ENCODE measurements at places on chromosomes 13 and 19. TPM values are rescaled to one million over a fixed set of nuclear protein-coding genes. Genes with fewer than 3 reads are reported as not detected.
A peak's percentile ranks its signal among the peaks of the same experiment; 100 is the strongest.

DNA sequence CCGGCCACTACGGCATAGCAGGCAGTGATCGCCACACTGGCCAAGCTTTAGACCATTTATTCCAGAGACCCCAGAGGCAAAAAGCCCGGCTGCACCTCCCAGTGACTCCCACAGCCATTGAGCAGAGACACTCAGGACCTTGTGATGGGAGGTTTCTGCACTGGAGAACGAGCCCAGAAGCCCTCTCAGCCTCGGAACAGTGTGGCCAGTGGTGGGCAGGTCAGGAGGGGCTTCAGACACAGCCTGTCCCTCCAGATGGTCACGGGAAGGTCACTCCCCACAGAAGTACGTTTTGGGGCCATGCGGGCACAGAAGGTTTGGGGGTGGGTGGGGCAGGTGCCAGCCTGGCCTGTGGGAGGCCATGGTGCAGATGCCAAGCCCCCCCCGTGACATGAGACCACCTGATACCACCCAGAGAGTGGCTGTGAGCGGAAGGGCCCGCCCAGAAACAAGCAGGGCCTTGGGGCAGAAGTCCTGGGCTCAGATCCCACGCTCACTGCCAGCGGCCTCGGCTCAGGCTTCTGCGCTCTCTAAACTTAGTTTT is 599 bp upstream of the F10 start:
- H3K27ac ChIP-seq = no peak overlapping the region
- no peak overlapping the region for H3K4me3 ChIP-seq
- peaks cover 15% of the 10 kb centered on the region for H3K4me1 ChIP-seq
- no peaks in the 10 kb centered on the region for H3K36me3 ChIP-seq
- DNase-seq = peak; percentile 73

- no peak overlapping the region for H3K27ac ChIP-seq
These were observed 30.1 kb downstream of the SCEL start for GRCh38 chr13:77565635-77566034.

- peaks cover 20% of the 10 kb centered on the region for H3K4me1 ChIP-seq
- H3K4me3 ChIP-seq = no peak overlapping the region
- H3K36me3 ChIP-seq = no peaks in the 10 kb centered on the region
- H3K27me3 ChIP-seq = no peaks in the 10 kb centered on the region
These were observed 2.4 kb downstream of the TICAM1 start for GRCh38 chr19:4829001-4829712.

- peaks cover 20% of the 10 kb centered on the region for H3K27me3 ChIP-seq
- H3K36me3 ChIP-seq = no peaks in the 10 kb centered on the region
- DNase-seq = no peak
- H3K4me1 ChIP-seq = peaks cover 11% of the 10 kb centered on the region
- H3K4me3 ChIP-seq = no peak overlapping the region
These were observed 5.3 kb upstream of the PTPRS start for GRCh38 chr19:5345895-5346386.

- peak overlapping the region; percentile 86 for H3K27ac ChIP-seq
- H3K4me1 ChIP-seq = peaks cover 84% of the 10 kb centered on the region
- H3K27me3 ChIP-seq = no peaks in the 10 kb centered on the region
These were observed 94.5 kb downstream of the ARHGEF7 start for GRCh38 chr13:111209613-111210012.

DNA sequence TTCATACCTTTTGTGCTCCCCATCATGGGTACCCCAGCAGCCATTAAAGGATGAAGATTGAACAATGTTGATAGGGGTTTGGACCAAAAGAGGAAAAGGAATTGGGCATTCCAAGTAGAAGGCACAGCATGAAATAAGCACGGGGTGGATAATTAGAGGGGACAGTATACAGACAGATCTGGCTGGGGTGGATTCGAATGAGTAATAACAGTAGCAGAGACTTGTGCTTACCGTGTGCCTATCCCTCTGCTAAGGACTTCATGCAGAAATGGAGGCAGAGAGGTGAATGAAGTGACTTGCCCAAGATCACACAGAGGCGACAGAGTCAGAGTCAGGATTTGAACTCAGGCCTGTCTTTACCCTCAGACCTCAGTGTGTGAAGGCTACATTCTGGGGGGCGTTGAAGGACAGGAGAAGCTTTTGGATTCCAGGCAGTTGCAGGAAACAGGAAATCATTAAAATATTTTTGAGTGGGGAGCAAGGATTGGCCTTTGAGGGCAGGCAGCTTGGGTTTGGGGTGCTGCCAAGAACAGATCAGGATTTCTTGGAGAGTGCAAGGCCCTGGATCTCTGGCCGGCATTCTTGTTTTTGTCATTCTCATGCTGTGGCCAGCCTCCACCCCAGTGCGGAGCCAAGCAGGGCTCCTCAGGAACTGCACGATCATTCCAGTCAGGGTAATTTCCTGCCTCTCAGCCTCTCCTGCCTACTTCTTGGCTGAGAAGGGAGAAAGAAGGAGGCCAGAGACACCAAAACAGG is 18.7 kb downstream of the PAF1 start:
- DNase-seq = no peak
- H3K27me3 ChIP-seq = no peaks in the 10 kb centered on the region
- H3K4me3 ChIP-seq = no peak overlapping the region
- H3K4me1 ChIP-seq = peaks cover 17% of the 10 kb centered on the region

DNA sequence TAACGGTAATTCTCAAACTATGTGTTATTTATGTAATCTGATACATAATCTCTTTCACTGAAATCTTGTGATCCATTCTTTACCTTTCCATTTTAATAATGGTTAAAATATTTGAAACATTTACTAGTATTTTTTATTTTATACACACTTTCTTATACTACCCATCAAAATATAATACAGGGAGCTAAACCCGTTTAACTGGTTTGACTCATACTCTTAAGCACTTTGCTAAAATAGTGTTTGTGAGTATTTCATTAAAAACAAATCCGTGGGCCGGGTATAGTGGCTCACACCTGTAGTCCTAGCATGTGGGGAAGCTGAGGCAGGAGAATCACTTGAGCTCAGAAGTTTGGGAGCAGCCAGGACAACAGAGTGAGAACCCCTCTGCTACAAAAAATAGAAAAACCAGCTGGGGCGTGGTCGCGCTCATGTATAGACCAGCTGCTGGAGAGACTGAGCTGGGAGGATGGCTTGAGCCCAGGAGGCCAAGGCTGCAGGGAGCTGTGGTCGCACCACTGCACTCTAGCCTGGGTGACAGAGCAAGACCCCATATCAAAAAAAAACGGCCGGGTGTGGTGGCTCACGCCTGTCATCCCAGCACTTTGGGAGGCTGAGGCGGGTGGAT is 43.8 kb upstream of the DCUN1D2 start:
- H3K27ac ChIP-seq = no peak overlapping the region
- no peaks in the 10 kb centered on the region for H3K27me3 ChIP-seq
- DNase-seq = no peak
- peaks cover 52% of the 10 kb centered on the region for H3K36me3 ChIP-seq
- H3K4me1 ChIP-seq = no peaks in the 10 kb centered on the region

DNA sequence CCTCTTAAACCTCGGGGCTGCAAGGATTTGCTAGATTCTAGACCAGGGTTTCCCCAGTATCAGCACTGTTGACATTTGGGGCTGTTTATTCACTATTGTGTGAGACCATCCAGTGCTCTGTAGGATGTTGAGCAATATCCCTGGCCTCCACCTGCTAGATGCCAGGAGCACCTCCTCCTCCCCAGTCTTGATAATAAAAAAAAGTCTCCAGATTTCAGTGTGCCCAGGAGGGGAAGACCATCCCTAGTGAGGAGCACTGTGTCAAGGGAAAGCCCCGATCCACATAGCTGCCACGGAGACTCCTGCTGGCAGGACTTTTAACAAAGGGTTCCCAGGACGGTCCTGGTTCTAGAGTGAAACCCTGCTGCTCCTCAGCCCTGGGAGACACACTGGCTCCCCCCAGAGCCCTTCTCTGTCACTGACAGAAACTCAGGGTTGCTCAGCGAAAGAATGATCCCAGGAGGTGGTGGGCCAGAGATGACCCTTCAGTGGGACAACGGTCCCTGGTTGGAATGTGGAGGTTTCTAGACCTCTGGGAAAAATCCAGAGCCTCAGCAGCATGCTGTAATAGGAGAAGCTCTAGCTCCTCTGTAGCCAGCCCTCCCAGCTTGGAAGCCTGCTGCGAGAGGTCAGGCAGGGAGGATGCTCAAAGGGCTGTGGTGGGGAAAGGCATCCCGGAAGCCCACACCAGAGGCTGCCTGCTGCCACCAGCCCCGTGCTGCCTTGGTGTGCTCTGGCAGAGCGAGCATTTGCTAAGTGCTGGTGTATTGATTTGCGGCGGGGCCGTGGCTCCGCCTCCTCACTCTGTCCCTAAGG is 20.3 kb downstream of the LYL1 start:
- no peak overlapping the region for H3K4me3 ChIP-seq
- H3K36me3 ChIP-seq = peaks cover 25% of the 10 kb centered on the region
- H3K27me3 ChIP-seq = peaks cover 8% of the 10 kb centered on the region
- peak; percentile 95 for DNase-seq
- peak overlapping the region; percentile 91 for H3K27ac ChIP-seq

GRCh38 chr13:75042807-75043206 is 439.2 kb downstream of the TBC1D4 start:
- H3K4me3 ChIP-seq = no peak overlapping the region
- DNase-seq = no peak
- H3K36me3 ChIP-seq = no peaks in the 10 kb centered on the region
- H3K27me3 ChIP-seq = no peaks in the 10 kb centered on the region

Gene KANK2
- total RNA-seq = 386 TPM

Gene GPR18
- total RNA-seq = not detected

Gene TINCR
- total RNA-seq = 13.5 TPM

Data from osteocyte (in vitro differentiated cells).